T follicular helper cell (primary cell): ENCODE measurements at places on chromosomes 5 and 9.

DNA sequence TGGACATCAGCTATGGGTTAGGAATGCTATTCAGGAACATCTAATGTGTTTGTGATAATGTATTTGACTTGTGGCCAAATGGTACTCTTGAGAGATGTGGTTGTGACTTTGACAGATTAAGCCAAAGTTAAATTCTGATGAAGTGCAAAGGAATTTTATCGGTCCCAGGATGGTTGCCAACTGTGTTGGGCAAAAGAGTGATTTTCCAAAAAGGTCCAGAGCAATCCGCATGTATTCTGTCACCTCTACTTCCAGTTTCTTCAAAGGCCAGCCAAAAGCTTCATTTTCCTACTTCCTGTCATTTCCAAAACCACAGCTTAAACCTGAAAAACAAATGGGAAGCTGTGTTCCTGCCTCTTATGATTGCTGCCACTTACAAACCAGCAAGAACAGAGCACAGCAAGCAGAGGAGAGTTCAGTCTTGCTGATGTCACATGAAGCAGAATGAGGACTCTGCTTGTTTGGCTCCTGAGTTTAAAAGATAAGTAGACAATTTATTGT, 59.8 kb downstream of the MARCHF3 start:
- no peak for DNase-seq

- DNase-seq: no peak
Observed at GRCh38 chr5:72518001-72518683, 10.9 kb upstream of the ZNF366 start.

- DNase-seq: no peak
Observed at GRCh38 chr5:117255211-117256027, 680.8 kb upstream of the SEMA6A start.

DNA sequence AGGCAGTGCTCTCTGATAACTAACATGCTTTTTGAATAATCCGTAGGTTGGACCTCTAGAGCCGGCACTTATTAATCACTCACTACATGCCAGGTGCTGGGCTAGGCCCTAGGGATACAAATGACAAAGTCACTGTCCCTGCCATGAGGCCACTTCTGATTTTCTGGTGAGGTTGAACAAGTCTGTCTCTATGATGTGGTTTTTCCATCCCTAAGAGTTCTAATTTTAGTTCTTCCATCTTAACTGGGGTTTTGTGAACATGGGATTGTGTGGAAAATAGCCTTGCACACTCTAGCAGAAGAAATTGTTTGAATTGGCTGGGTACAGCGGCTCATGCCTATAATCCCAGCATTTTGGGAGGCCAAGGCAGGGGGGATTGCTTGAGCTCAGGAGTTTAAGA, 64.6 kb downstream of the IL31RA start:
- no peak for DNase-seq

GRCh38 chr9:33227008-33227398, 13.0 kb upstream of the SPINK4 start:
- DNase-seq: no peak

GRCh38 chr5:141590127-141590526, 28.7 kb downstream of the DIAPH1 start:
- no peak for DNase-seq

GRCh38 chr5:150053713-150054392, 32.5 kb downstream of the CSF1R start:
- no peak for DNase-seq

DNA sequence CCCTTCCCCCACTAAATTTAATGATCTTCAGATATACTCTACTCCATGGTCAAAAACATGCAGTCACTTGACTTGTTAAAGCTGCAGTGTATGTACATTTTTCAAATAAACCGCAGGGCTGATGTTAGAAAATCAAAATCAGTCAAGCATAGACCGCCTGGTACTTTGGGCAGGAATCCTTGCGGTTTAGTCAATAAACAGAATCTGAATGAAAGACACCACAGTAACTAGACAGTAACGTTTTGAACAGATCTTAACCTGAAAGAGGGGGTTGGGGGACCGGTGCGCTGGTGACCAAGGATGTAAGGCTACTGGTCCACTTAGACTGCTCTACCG, 188.8 kb downstream of the BNC2 start:
- DNase-seq: no peak

DNA sequence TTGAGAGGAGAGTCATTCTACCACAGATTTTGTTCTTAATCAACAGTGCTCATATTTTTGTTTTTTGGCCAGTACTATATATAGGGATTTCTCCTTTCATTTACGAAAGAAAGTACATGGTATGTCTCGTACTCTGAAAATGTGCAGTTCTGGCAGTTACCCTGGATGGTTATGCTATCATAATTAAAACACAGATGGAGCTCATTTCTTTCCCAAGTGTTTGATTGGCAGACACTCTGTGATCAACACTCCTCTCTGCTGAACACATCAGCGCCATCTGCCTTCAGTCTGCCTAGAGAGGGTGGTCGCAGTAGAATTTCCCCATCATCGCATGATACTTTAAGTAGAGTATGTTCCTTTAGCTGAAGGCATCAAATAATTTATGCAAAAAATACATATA, 64.5 kb downstream of the PAM start:
- DNase-seq: no peak

DNA sequence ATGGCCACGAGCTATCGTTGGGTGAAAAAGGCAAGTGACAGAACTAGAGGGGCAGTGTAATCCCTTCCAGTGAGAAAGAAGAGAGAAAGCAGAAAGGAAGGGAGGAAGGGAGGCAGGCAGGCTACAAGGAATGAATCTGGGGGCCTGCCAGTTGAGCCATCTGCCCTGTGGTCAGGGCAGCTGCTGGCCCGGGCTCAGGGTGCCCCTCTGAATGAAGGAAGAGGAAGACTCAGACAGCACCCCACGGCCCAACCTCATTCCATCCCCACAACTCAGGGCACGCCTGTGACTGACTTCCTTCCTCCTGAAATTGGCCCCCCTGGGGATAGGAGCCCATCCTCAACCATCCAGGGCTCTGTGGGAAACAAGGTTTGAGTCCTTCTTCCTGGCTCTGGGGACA, 20.3 kb upstream of the FLT4 start:
- no peak for DNase-seq

GRCh38 chr9:19192202-19193028, 38.1 kb upstream of the DENND4C start:
- DNase-seq: no peak

- DNase-seq: no peak
Observed at GRCh38 chr5:142509026-142509425, 176.9 kb downstream of the FGF1 start.

DNA sequence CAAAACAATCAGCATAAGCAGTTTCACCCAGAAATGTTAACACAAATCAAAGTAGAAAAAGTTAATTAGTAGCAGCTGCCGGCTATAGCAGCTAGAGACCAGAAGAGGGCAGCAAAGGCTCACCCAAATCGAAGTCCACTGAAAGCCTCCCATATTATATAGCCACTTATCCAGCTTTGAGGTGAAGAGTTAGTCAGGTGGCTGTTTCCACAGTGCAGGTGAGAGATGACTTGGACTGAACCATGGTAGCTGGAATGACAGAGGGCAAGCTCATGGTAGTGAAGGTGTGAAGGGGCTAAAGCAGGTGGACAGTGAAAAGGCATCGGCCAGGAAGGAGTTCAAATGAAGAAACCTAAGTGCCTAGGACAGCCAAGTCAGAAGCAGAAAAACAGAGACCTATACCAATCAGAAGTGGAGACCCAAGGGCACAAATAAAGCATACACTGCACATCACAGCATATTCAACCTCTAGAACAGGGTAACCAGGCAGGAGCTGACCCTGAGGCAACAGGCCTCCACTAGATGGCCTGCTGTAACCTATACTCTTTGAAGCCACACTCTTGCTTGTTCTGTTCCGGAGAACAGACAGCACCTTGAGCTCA, 7.2 kb upstream of the RNF38 start:
- DNase-seq: peak; percentile 43

DNA sequence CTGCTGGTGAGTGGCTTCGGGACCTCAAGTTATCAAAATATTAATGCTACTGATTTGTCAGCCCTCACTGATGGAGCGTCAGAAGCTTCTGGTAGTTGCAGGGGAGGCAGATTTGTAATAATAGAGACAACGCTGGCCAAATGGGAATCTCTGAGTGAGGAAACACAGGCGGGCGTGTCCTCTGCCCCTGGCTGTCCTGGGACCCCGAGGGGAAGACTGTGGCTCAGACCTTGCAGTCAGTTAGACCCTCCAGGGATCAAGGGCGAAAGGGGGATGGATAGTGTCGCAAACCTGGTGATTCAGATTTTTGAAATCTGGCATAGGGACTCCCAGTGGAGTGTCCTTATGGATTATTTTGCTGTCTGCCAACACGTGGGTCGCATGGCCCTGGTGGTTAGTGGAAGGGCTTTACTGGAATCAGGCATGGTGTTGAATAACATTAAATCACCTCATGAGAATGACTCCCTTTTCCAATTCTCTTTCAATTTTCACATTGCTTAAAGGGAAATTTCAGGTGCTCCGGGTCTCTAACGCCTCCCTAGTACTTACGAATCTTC, 35.1 kb upstream of the NTNG2 start:
- DNase-seq: no peak

GRCh38 chr9:76894198-76894597, 11.7 kb downstream of the PRUNE2 start:
- DNase-seq: no peak

- no peak for DNase-seq
Observed at GRCh38 chr5:155290937-155291336, 277.4 kb downstream of the KIF4B start.

DNA sequence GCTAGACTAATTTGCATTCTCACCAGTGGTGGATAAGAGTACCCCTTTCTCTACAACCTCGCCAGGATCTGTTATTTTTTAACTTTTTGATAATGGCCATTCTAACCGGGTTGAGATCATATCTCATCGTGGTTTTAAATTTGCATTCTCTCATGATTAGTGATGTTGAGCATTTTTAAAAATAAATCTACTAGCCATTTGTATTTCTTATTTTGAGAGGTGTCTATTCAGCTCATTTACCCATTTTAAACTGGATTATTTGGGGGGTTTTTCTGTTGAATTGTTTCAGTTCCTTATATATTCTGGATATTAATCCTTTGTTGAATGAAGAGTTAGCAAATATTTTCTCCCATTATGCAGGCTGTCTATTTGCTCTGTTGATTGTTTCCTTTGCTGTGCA, 139.6 kb downstream of the ARSB start:
- DNase-seq: no peak

DNA sequence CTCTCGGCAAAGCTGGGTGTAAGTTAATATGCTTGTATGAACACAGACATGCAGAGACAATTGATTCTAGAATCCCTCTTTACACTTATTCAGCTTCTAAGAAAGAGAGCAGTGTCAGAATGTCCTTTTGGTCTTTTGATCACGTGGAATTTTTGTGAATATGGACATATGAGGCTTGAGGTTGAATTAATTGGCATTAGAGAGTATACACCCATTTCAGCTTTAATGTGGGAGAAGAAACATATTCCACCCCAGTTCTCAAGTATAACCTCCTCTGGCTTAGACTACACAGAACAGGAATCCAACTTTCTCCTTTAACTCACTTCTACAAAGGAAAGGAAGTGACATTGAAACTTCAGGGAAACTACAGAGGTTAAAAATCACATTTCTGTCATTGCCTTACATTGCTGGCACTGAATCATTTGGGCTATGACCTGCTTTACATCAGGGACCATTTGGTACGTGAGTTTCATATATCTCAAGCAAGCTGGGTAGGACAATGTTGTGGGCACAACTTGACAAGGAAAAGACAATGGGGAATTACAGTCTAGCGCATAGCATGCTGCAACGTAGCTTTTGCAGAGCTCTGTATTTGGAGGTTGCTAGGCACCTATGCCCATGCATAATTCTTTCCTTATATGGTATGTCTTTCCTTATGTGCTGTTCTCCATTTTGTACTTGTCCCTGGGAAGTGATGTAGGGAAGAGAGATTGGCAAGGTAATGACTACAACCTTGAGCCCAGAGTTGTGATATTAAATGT, 19.5 kb downstream of the DAB2 start:
- DNase-seq: no peak

GRCh38 chr5:83590966-83591365, 119.4 kb downstream of the VCAN start:
- DNase-seq: no peak

- no peak for DNase-seq
Observed at GRCh38 chr5:1840741-1841521, 39.7 kb downstream of the NDUFS6 start.

DNA sequence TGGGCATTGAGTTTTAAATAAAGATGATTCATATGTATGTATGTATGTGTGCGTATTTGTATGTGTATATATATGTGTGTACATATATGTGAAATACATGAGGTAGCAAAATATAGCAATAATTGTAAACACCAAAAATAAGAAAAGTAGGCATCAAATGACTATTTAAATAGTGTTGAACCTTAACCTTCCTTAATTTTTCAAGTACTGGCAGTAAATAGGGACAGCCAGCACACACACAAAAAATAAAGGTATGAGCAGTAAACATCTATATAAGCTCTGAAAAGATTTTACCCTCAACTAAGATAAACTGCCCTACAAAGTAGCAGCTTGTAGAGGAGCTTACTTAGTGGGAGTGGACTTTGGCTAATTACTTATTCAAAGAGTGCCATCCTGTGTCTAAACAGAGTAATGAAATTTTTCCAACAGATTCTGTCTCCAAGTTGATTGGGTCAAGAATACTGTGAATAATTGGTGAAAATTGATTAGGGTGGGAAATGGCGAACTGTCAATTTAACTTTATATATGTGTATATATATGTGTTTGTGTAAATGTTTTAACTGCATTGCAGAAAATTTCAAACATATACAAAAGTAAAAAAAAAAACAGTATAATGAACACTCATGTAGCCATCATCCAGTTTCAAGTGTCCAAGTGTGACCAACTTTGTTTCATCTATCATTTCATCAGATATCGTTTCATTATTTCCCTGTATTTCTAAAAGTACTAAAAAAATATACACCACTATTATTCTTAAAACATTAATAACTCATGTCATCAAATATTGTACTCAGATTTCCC, 2.0 kb upstream of the ADAMTS6 start:
- DNase-seq: no peak

DNA sequence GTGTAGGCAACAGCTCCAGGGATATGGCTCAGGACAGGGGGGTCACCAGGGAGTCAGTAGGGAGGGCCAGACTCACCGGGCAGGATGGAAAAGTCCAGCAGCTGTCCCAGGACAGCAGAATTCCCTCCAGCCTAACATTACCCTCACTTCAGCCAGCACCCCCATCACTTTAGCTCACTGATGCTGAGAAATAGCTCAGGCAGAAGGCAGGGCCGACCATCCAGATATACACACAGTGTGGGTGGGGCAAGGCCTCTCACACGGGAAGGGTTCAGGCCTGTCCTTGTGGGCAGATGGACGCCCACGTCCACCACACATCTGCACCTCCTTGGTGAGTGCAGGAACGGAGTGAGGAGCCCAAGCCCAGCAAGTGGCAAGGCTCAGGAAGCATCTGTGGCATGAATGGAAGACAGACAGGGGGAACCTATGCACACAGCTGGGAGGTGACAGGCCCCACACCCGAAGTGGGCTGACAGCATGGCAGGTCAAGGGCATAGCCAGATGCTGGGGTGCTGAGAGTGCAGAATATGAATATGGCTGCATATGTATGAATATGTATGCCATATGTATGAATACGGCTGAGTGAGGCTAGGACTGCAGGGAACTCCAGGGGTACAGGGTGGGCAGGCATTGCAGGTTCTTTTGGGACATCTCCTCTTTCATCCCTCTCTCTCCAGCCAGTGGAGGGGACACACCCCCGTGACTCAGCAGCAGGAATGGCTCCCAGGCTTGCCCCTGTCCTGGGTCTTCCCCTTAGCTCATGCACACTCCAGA, 17.0 kb downstream of the BICD2 start:
- no peak for DNase-seq

- DNase-seq: no peak
Observed at GRCh38 chr9:117104206-117104605, 310.7 kb downstream of the ASTN2 start.

- no peak for DNase-seq
Observed at GRCh38 chr9:114366334-114367128, 21.3 kb downstream of the AKNA start.
